ENCODE measurements at places on chromosomes 1 and 21. TPM values are rescaled to one million over a fixed set of nuclear protein-coding genes. Genes with fewer than 3 reads are reported as not detected.

Gene TENT5C
- total RNA-seq = 0.14 TPM

Gene NPPB
- not detected for total RNA-seq

Gene TMPRSS3
- total RNA-seq = 0.09 TPM

Gene NID1
- total RNA-seq = 8.1 TPM

Gene SLC45A1
- total RNA-seq = 2.5 TPM

Gene KLHDC8A
- 0.79 TPM for total RNA-seq

Gene BGLAP
- 1.2 TPM for total RNA-seq

Gene SPSB1
- total RNA-seq = 28.1 TPM

Gene HIVEP3
- total RNA-seq = 3.0 TPM

Gene PDE9A
- total RNA-seq = 1.1 TPM

Gene CR1L
- not detected for total RNA-seq

Gene ACTL8
- 1.9 TPM for total RNA-seq
